Activated CD4-positive, alpha-beta memory T cell treated with anti-CD3 and anti-CD28 coated beads for 36 hours (primary cell): ENCODE measurements at places on chromosomes 6 and 20. TPM values are rescaled to one million over a fixed set of nuclear protein-coding genes. Genes with fewer than 3 reads are reported as not detected.

MUC22 gene
- total RNA-seq = not detected

DNA sequence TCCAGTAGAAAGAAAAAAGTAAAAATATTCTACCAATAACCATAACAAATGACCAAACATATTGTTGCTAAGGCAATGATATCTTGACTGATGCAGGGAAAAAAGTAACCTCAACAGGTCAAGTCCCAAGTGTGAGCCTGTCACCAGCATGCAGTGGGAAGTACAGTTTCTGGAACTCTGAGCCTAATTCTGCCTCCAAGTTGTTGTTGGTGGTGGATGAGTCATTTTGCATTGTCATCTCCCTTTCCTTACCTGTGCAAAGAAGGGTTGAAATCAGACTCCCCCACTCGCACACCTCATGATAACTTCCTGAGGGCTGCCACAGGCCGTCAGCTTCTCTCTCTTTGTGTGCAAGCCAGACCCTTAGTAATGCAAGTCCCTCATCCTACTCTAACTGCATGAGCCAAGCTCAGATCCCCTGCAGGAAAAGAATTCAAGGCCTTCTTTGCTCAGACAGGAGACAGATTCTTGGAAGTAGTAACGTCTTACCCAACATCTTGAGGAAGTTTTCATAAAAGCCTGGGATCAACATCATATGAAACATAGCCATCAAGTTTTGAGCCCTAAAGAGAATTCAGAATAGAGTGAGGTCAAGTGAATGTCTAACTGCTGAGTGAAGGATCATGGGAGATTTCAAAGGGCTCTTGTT is 207.6 kb upstream of the FOXA2 start:
- no peak overlapping the region for H3K27ac ChIP-seq
- no peaks in the 10 kb centered on the region for H3K36me3 ChIP-seq
- no peaks in the 10 kb centered on the region for H3K27me3 ChIP-seq
- H3K4me3 ChIP-seq = no peak overlapping the region
- no peaks in the 10 kb centered on the region for H3K4me1 ChIP-seq

DNA sequence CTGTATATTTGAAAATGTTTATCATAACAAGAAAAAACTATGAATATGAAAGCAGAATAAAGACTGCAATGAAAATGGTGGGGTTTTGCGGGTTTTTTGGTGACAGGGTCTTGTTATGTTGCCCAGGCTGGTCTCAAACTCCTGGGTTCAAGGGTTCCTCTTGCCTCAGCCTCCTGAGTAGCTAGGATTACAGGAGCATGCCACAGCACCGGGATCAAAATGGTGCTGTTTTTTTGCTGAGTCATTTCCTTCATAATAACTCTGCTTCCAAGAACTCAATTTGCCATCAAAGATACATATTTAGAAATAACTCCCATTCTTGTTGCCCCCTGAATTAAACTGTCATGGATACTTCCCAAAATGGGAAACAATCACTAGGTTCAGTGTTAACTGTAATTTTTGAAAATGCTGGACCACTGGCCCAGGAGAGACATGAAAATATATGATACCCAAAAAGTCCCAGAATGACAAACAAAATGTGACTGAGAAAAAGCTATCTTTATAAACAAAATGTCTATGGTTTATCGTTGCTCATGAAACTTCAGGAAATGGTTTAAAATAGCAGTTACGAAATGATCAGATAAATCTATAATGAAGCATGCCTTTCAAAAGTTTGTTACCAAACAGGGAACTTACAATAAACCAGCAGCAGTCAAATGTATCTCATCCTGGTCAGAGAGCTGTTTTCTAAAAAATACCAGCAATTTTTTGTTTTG is 32.2 kb downstream of the ILRUN start:
- peak; percentile 29 for DNase-seq
- no peaks in the 10 kb centered on the region for H3K36me3 ChIP-seq

DNA sequence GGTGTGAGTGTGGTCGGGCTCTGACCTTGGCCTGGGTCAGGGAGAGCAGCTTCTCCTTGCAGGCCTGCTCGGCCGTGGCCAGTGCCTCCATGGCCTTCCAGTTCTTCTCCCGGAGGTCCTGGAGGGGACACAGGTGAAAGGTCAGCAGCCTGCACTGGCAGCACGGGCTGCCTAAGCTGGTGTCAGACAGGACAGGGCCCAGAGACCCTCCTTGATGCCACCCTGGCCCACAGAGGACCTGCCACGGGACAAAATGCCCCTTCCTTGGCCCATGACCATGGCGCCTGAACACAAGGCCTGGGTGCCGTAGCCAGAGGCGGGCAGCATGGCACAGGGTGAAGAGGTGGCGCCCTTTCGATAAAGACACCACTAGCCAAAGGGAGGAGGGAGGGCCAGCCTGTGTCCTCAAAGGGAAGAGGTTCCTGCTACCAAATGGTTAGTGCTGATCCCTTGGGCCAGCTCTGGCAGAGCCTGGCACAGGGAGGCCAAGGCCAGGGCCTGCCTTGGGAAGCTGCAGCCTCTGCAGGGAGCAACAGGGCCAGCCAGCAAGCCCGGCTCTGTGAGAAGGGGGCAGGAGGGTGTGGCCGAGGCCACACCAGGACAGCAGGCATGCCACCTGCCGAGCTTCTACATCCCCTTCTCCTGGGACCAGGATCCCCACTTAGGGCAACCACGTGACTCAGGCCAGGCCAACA is 54.8 kb downstream of the DSTN start:
- no peaks in the 10 kb centered on the region for H3K4me1 ChIP-seq
- H3K27me3 ChIP-seq = no peaks in the 10 kb centered on the region
- no peak for DNase-seq
- no peak overlapping the region for H3K27ac ChIP-seq
- peaks cover 11% of the 10 kb centered on the region for H3K36me3 ChIP-seq
